Activated CD4-positive, alpha-beta memory T cell treated with anti-CD3 and anti-CD28 coated beads for 36 hours (primary cell): ENCODE measurements at places on chromosomes 5 and 9. TPM values are rescaled to one million over a fixed set of nuclear protein-coding genes. Genes with fewer than 3 reads are reported as not detected.
A peak's percentile ranks its signal among the peaks of the same experiment; 100 is the strongest.

Gene PCDHB5
- total RNA-seq, result not detected

Gene TMEM252
- not detected for total RNA-seq

Gene PCDHB2
- 0.17 TPM for total RNA-seq

Gene DMRTA1
- total RNA-seq, result not detected

DNA sequence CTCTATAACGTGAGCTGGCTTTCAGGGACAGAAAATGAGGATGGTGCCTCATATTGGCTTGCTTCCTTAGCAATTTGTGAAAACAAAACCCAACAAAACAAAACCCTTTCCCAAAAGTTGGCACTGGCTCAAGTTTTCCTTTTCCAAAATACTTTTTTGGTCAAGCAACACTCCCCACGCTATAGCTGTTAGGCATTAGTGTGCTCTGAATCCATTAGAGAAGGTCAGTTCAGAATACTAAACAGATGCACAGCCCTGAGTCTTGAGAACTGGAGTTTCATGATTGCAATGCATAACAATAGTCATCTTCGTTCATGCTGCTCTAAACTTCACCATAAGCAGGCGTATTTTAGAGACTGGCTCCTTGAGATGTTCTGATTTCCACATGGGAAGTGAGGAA, 172.0 kb upstream of the KLF9 start:
- no peaks in the 10 kb centered on the region for H3K4me1 ChIP-seq
- no peak for DNase-seq
- no peaks in the 10 kb centered on the region for H3K27me3 ChIP-seq
- H3K36me3 ChIP-seq, result no peaks in the 10 kb centered on the region
- H3K27ac ChIP-seq, result no peak overlapping the region

DNA sequence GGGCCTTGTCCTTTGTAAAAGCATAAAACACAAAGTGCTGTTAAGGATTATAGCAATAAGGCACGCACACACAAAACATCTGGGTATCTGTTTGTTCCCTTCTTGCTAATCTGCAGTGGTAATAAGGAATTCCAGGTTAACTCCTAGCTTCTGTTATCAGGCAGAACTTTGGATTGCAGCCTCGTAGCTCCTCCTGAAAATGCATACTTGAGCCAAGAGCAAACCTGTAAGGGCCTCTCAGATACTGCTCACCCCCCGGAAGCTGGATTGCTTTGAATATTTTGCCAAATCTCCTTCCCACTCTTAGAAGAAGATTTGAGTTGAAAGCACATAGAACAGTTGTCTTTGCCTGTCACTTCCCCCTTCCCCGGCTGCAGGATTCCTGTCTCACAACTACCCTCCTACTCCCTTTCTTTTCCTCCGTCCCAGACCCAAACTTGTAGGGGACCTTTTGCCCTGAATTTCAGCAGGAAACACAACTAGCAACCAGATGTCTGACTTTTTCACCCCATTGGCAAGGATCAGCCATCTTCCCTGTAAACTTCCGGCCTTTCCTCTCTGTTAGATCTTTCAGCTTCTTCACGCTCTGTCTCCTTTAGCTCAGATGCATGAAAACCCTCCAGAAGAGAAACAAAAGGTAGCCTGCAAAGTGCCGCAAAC, 28.2 kb upstream of the SMAD5 start:
- no peak overlapping the region for H3K27ac ChIP-seq
- no peak overlapping the region for H3K4me3 ChIP-seq
- H3K4me1 ChIP-seq, result no peaks in the 10 kb centered on the region
- peaks cover 3% of the 10 kb centered on the region for H3K27me3 ChIP-seq
- H3K36me3 ChIP-seq, result no peaks in the 10 kb centered on the region

- H3K27me3 ChIP-seq, result peaks cover 26% of the 10 kb centered on the region
- peaks cover 24% of the 10 kb centered on the region for H3K4me1 ChIP-seq
- no peak overlapping the region for H3K4me3 ChIP-seq
- peak overlapping the region; percentile 40 for H3K27ac ChIP-seq
Measured at GRCh38 chr9:87812375-87813118, 70.1 kb upstream of the SPATA31E1 start.

DNA sequence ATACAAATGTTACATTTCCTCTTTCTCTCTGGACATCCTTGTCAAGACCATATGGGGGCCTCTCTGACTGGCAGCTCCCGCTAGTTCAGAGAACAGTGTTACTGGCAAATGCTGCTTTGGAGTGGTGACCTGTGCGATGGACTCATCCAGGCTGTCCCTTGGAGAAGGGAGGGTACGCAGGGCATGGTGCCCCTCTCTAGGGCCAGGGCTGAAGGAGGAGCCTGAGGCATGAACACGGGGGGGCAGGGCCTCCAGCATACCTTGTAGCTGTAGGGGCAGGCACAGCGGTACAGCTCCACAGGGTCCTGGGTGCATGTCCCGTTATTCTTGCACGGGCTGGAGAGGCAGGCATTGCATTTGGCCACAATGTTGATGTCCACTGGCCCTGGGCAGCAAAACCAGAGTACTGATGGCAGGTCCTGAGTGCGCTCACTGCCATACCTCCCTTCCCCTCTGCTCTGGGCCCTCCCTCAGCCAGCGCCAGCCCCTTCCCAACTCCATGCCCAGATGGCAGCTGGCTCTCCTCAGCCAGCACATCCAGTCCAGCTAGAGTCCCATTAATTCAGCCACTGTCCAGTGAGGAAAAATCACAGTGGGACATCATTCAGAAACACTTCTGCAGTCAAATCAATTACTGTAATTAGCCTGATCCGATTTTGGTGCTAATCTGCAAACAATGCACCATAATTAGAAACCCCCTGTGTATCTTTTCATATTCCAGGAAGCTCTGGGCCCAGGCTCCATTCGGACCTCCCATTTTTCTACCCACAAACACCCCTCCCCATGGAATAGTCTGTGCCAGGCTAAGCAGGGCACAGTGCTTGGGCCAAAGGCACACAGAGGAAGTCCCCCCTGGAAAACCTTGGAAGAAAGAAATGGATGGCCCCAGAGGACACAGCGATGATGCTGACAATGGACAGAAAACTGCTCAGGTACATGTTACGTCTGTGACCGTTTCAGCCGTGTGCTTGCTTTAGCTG, 128.8 kb upstream of the PANK3 start:
- H3K36me3 ChIP-seq, result no peaks in the 10 kb centered on the region
- no peaks in the 10 kb centered on the region for H3K4me1 ChIP-seq
- no peak overlapping the region for H3K4me3 ChIP-seq

Gene DNAJC18
- 56.0 TPM for total RNA-seq

Gene FOXD4L3
- total RNA-seq, result not detected

- H3K27me3 ChIP-seq, result peaks cover 8% of the 10 kb centered on the region
- no peaks in the 10 kb centered on the region for H3K4me1 ChIP-seq
- no peak for DNase-seq
- H3K27ac ChIP-seq, result no peak overlapping the region
Measured at GRCh38 chr5:39605588-39606575, 181.1 kb upstream of the DAB2 start.

Gene BNIP1
- total RNA-seq, result 20.9 TPM

- H3K27ac ChIP-seq, result no peak overlapping the region
- DNase-seq, result no peak
- no peaks in the 10 kb centered on the region for H3K27me3 ChIP-seq
Measured at GRCh38 chr5:123369371-123369968, 53.7 kb downstream of the CEP120 start.

DNA sequence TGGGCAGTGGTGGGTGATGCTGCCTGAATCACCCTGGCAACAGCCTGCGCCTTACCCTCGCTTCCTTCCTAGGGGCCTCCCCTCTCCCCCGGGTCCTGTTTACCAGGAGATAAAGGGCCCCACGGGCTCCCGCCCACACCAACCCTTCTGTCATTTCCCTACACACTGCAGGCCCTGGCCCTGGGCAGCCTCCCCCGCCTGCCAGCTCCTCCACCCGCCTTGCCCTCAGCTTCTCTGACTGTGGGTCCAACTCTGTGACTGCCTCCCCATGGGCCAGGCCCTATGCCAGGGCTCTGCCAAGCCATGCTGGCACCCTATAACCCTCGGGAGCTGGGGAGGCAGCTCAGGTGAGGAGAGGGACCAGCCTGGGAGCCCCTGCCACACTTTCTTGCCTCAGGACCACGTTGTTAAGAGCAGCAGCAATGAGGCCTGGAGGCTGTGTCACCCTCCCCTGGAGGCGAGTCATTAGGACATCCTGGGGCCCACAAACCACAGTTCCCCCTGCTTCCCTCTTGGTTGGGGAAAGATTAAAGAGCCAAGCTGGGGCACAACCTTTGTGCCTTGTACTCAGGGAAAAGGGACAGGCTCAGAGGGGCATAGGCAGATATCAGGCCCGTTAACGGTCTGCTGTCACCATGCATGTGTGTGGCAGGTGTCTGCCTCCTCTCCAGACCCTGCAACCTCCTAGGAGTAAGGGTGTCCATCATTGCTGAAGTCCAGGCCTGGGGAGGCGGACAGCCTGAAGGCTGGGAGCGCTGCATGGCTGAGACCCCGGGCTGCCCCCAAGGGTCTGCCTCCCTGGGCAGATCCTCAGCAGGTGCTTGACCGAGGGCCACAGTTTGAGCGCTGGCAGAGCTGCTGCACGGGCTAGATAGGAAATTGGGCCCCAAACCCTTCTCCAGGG, 2.8 kb downstream of the MGAT4B start:
- no peaks in the 10 kb centered on the region for H3K27me3 ChIP-seq
- peak overlapping the region; percentile 85 for H3K27ac ChIP-seq
- peak; percentile 87 for DNase-seq
- H3K4me3 ChIP-seq, result peak overlapping the region; percentile 86
- H3K36me3 ChIP-seq, result peaks cover 22% of the 10 kb centered on the region

DNA sequence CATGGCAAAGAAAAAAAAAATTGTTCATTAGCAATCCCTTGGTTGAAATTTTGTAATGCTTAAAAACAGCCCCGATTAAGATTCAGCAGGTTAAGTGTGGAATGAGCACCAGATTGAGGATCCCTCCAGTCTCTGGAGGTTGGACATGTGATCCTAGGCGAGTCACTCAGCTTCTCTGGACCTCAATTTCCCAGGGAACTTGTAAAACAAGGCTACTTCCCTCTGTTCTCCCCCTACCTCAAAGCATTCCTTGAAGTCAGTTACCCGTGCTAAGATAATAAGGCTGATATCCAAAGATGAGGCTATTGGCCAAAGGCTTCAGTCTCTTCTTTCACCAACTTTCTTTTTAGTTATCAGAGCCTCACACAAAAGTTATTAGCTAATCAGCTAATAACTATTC, 2.9 kb downstream of the KLHL3 start:
- peaks cover 4% of the 10 kb centered on the region for H3K36me3 ChIP-seq
- no peak overlapping the region for H3K4me3 ChIP-seq
- DNase-seq, result no peak

- no peaks in the 10 kb centered on the region for H3K36me3 ChIP-seq
- no peaks in the 10 kb centered on the region for H3K4me1 ChIP-seq
Measured at GRCh38 chr9:87292449-87293191, 205.0 kb upstream of the DAPK1 start.

- H3K4me1 ChIP-seq, result peaks cover 23% of the 10 kb centered on the region
- peaks cover 2% of the 10 kb centered on the region for H3K36me3 ChIP-seq
- H3K27ac ChIP-seq, result peak overlapping the region; percentile 23
- DNase-seq, result no peak
Measured at GRCh38 chr9:130069048-130069447, 15.3 kb downstream of the GPR107 start.

DNA sequence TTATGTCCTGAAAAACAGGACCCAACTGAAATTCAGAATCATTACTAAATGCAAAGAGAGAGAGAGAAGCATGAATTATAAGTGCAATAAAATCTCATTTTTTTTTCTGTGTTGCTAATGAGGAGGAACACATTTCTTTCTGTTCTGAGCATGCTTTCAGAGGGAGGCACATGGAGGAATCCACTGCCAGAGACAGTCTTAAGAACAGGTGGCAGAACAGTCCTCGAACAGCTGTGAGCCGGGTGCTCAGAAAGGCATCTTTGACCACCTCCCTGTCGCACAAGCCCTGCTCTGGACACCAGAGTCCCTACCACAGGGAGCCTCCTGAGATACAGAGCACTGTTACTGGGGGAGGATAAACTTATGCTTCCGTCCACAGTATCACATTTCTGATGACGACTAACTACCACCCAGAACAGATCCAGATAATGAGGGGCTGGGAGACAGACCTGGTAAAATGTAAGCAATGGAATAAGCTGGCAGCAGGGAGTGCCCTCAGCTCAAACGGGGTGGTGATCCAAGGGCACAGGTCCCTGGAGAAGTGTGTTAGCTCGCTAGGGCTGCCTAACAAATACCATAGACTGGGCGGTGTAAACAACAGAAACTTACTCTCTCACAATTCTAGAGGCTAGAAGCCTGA, 134.0 kb downstream of the SLC1A3 start:
- peaks cover 31% of the 10 kb centered on the region for H3K27me3 ChIP-seq
- no peaks in the 10 kb centered on the region for H3K36me3 ChIP-seq
- H3K4me1 ChIP-seq, result peaks cover 8% of the 10 kb centered on the region
- H3K4me3 ChIP-seq, result no peak overlapping the region
- H3K27ac ChIP-seq, result no peak overlapping the region
- no peak for DNase-seq

Gene PLPP1
- 7.2 TPM for total RNA-seq

- peaks cover 9% of the 10 kb centered on the region for H3K4me1 ChIP-seq
- H3K36me3 ChIP-seq, result no peaks in the 10 kb centered on the region
- H3K27me3 ChIP-seq, result peaks cover 74% of the 10 kb centered on the region
Measured at GRCh38 chr9:14351221-14351836, 37.4 kb upstream of the NFIB start.

DNA sequence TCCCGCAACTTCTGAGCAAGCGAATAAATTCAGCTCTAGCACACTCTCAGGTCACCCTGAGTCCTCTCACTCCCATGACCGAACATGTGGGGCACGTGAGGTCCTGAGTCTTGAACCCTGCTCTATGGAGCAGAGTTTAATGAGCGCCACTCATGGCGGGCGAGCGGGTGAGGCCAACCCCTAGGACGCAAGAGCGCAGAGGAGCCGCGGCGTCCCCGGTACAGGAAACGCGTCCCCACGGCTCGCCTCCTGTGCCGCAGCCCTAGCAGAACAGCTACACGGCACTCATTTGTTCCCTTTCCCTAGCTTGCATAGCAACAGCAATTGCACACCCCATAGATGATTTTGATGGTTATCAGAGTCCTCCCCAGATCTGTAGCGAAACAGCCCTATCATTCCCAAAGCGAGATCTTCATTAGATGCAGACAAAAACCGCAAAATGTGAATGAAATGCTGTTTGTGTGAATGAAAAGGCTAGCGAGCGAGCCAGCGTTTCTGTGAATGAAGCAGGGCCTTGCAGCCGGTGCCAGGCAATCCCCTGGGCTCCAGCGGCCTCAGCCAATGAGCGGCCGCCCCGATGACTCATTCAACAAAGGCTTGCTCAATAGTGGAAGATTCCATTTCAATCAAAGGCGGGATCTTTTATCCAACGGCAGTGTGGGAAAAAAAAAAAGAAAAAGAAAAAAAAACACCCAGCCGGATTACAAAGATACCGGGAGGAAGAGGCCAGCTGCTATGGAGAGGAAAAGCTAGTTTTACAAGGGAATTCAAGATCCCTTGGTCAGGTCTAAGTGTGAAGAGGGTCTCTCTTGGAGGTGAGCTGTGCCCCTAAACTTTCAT, 1.5 kb upstream of the SHC3 start:
- DNase-seq, result peak; percentile 77
- H3K27ac ChIP-seq, result no peak overlapping the region
- H3K4me3 ChIP-seq, result peak overlapping the region; percentile 6
- peaks cover 57% of the 10 kb centered on the region for H3K27me3 ChIP-seq
- H3K36me3 ChIP-seq, result no peaks in the 10 kb centered on the region
- H3K4me1 ChIP-seq, result peaks cover 16% of the 10 kb centered on the region

GRCh38 chr5:104084896-104085295, 522.3 kb upstream of the NUDT12 start:
- H3K4me1 ChIP-seq, result no peaks in the 10 kb centered on the region
- no peak overlapping the region for H3K4me3 ChIP-seq
- no peaks in the 10 kb centered on the region for H3K36me3 ChIP-seq
- H3K27me3 ChIP-seq, result no peaks in the 10 kb centered on the region
- no peak for DNase-seq
